ENCODE measurements at places on chromosomes 16 and 17. TPM values are rescaled to one million over a fixed set of nuclear protein-coding genes. Genes with fewer than 3 reads are reported as not detected.

Gene RTN4RL1
- 2.0 TPM for polyA plus RNA-seq

Gene ITGA2B
- polyA plus RNA-seq, result 0.27 TPM

Gene SLC46A1
- polyA plus RNA-seq, result 1.6 TPM

Gene TERB1
- polyA plus RNA-seq, result not detected

Gene PIK3R6
- 0.39 TPM for polyA plus RNA-seq

Gene CDH8
- 0.15 TPM for polyA plus RNA-seq

Gene SLC13A2
- polyA plus RNA-seq, result 0.02 TPM

Gene INPP5K
- 16.1 TPM for polyA plus RNA-seq

Gene RUNDC3A
- polyA plus RNA-seq, result 0.77 TPM

Gene RNPS1
- polyA plus RNA-seq, result 41.4 TPM
